ENCODE measurements at places on chromosomes 12 and 14.

- DNase-seq: peak; percentile 73
These were observed 26.9 kb downstream of the DDX47 start for GRCh38 chr12:12839873-12840579.

GRCh38 chr14:79056879-79057278 is 886.7 kb downstream of the NRXN3 start:
- no peak for DNase-seq

DNA sequence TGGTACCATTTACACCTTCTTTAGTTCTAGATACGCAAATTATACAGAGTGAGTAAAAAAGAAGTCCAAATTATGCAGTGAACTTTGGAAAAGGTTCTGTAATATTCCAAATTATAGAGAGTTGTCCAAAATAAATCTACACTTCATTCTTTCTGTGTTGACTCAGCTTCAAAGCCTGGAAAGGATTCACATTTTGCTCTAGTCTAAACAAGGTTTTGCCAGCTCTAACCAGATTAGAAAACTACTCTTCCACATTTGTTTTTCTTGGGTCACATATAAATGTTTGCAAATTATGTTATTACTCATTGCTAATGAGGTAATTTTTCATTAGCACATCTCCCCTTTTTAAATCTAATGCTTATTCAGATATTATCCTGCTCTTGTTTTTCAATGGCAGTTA is 1562.4 kb upstream of the SEL1L start:
- DNase-seq: no peak

- no peak for DNase-seq
These were observed 260.3 kb downstream of the VRK1 start for GRCh38 chr14:97057238-97058073.

DNA sequence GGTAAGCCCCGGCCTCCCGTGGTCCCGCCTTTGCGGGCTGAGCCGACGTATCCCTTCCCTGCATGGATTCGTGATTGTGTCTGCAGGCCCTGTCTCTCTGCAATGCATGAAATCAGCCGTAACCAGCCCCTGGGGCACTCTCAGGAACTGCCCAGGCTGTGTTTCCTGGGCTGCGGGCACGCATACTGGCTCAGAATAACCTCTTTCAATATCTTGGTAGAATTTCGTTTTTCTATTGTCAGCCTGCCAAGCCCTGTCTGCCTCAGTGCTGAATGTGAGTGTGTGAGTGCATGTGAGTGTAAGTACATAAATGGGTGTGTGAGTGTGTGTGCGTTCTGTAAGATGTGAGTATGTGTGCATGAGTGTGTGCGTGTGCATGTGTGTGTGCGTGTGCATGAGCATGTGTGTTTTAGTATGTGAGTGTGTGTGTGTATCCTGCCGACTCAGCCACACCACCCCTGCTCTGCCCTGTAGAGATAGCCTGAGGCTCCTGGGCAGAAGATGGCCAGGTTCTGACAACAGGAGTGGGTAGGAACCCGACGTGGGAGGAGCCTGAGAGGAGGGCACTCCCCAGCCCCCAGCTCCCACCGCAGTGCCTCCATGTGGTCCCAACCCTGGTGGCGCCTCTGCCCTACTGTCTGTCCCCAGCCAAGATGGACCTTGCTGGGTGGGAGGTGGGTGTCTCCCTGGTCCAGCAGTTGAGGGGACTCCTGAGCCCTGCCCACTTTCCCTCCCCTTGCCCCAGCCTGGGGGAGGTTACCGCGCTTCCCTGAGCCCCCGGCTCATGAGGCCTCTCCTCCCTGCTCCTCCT is 268.8 kb downstream of the ADGRD1 start:
- DNase-seq: no peak

- peak; percentile 83 for DNase-seq
These were observed 37.8 kb downstream of the PAH start for GRCh38 chr12:102879144-102879763.

DNA sequence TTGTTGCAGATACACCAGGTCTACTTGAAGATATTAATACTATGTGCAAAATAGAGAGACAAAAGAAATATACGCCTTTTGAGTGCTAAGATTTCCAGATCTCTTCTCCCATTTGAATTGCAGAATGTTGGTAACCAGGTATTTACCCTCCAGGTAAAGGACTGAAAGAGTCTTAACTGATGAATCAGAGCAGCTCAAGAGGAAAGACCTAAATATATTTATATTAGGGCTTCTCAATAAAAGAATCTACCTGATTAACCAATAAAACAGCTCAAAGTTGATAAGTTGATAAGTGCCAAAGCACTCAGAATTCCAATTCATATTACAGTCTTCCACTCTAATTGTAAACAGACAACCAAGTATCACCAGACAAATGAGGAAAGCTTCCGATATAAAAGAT is 59.2 kb downstream of the ZNF641 start:
- peak; percentile 69 for DNase-seq

DNA sequence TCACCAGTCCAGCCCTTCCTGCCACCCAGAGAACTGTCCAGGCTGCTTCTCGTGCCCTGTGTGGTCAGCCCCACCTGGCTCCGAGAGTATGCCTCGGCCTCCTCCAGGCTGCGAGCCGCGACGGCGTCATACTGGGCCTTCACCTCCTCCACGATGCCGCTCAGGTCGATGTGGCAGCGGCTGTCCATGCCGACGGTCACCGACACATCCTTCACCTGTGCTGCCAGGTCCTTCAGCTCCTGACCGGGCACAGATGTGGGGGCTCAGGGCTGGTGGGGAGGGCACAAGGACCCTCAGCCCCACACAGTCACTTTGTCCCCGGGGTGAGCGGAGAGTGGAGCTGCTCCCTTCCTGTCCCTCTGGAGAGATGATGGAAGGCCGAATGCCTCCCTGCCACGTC is 18.3 kb downstream of the KRT80 start:
- DNase-seq: no peak

DNA sequence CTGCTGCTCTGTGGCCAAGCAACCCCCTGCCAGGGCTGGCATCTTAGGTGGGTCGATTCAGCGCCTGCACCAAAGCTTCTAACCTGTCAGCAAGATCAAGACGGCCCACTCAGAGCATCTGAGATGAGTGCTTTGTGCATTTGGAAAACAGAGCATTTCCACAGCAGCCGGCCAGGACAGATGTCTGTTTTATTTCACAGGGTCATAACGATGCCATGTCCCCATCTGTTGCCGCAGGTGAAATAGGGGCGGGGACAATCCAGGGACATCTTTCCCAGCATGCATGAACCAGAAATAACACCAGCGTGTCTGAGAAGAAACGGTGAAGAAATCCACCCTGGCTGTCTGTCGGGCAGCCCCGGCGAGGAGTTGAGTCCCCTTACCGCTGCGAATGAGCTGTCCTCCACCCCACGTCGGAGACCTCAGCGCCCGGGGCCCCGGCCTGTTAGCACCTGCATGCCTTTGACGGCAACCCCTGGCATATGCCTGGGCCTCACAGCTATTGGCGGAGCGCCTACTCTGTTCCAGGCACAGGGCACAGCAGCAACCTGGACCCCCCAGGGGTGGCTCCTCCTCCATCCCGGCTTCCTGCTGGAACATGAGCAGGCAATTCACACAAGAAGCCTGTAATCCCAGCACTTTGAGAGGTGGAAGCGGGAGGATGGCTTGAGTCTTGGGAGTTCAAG is 30.6 kb upstream of the ULK1 start:
- no peak for DNase-seq

DNA sequence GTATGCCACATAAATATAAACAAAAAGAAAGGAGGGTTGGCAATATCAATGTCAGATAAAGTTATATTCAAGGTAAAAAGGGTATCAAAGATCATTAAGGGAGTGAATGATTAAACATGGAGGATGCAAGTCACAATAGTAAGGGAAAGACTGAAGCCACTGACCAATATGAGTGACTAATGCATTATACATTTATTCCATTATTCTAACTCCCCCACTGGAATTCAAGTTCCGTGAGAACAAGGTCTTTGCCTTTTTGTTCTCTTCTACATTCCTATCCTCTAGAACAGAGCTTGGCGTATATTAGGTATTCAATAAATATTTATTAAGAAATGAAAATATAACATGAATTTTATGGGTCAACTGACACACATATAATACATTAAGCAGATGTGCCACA is 30.7 kb downstream of the MAP4K5 start:
- peak; percentile 72 for DNase-seq

GRCh38 chr12:92719674-92720073 is 16.9 kb downstream of the PLEKHG7 start:
- no peak for DNase-seq

- no peak for DNase-seq
These were observed 70.7 kb downstream of the PPHLN1 start for GRCh38 chr12:42396473-42397259.

DNA sequence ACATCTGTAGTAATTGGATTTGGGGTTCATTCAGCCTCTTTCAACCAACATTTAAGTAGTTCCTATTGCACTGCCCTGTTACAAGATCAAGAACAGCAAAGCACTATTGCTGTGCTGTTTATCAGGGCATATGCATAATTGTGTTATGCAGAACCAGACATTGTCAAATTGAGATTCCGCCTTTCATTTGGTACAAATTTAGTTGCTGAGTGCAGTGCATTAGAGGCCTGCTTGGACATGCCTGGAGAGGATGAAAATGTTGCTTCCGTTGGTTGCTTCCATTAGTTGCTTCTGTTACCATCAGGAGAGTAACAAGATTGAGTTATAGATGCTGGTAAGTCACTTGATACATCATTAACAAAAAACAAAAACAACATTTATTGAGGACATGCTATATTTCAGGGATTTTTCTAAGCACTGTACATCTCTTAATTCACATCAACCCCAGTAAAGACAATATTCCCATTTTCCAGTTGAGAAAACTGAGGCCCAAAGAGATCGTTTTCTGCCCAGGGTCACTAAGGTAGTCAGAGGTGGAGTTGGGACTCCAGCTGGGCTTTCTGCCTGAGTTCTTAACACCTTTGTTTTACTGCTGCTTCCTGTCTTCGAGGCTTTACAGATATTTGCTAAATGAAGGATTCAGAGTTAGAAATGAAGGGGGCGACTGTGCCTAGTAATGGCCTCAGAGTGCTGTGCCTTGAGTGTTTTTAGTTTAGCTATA is 79.3 kb downstream of the PPP2R5C start:
- peak; percentile 29 for DNase-seq

DNA sequence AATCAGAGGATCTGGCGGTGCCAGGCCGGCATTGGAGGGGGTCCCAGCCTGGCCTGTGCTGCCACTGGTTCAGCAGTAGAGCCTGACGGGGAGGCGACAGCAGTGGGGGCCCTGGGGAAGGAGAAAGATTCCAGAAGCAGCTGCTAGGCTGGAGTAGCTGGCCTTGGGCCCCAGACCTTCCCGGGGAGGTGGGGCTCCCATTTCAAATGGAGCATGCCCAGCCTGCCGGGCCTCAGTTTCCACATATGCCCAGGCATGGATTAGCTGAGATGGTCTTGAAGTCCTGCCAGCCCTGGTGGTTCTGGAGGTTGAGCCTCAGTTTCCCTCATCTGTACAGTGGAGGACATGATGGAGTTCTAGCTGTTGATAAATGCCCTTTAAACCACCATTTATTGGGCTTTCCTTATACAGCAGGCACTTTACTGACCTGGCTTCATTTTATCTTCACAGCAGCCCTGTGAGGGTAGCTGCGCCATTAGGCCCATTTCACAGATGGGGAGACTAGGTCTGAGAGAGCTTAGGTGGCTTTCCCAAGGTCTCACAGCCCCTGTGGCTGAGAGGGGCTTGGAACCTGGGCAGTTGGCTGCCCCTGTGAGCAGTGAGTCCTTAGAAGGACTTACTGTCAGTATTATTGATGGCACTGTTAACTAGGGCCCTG is 21.8 kb downstream of the SH2B3 start:
- no peak for DNase-seq

GRCh38 chr14:101114726-101115515 is 211.4 kb upstream of the RTL1 start:
- no peak for DNase-seq

DNA sequence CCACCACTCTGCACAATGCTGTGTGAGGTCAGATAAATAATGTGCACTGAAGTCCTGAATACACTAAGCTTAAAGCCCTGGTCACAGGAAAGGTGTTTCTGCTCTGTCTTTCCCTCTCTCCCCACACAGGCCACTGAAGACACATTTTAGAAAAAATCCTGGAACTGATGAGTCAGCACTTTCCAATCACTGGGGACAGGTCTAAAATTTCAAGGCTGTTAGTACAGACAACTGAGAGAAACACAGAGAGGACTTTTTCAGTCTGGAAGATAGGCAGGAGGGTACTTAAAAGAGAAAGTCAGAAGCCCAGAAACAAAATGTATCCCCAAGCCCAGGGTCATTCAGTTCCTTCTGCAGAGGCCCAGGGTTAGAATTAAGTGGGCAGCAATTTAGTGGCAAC is 333.9 kb upstream of the CCDC196 start:
- DNase-seq: no peak

DNA sequence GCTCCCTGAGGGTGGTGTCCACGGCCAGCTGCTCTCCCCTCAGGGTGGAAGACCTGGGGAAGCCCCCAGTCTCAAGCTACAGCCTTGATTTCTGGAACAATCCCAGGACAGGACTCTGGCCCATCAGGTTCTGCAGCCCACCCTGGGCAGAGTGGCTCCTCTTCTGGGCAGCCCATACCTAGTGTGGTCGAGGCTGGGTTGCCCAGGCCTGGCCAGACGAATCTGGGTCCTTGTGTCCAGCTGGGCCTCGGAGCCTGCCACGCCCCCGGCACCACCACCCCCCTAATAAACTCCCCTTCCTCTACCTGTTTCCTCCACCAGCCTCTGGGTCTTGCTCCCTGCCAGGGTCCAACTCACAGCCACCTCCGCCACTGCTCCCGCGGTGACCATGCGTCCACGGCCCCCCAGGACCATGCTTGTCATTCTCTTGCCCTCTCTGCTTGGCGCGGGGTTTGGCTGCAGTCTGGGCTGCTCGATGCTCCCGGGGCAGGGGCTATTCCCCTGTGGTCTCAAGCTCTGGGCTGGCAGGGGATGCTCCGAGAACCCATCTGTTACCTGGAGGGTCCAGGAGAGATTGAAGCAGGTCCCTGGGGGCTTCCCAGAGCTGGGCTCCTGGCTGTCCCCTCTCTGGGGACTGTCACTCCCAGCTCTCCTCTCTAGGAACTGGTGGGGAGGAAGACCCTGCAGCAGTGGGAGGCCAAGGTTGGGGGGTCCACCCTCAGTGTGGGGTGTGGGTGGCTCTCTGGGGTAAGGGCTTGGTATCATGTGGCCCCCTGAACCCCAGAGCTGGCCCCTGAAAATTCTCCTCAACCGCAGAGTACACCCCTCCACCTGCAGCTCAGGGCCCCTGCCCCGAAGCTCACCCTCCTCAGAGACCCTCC is 8.7 kb upstream of the GPR132 start:
- DNase-seq: no peak

GRCh38 chr12:120473807-120474615 is 4.5 kb upstream of the SRSF9 start:
- DNase-seq: no peak

- DNase-seq: no peak
These were observed 53.4 kb upstream of the DLK1 start for GRCh38 chr14:100673085-100673806.

DNA sequence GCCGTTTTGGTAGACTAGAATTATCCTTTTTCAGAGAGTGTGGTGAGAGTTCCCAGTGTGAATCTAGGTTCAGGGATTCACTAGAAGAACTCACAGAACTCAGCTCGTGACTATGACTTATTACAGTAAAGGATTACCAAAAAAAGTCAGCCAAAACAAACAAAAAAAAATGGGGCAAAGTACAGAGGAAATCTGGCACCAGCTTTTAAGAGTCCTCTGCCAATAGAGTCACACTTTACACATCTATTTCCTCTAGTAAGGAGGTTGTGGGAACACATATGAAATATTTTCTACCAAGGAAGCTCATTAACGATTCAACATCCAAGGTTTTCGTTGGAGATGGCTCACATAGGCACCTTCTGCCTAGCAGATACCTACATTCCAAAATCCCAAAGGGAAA is 28.2 kb downstream of the TSPAN19 start:
- no peak for DNase-seq

All from epithelial cell of esophagus (primary cell).